ENCODE measurements at places on chromosomes 3 and 15.

DNA sequence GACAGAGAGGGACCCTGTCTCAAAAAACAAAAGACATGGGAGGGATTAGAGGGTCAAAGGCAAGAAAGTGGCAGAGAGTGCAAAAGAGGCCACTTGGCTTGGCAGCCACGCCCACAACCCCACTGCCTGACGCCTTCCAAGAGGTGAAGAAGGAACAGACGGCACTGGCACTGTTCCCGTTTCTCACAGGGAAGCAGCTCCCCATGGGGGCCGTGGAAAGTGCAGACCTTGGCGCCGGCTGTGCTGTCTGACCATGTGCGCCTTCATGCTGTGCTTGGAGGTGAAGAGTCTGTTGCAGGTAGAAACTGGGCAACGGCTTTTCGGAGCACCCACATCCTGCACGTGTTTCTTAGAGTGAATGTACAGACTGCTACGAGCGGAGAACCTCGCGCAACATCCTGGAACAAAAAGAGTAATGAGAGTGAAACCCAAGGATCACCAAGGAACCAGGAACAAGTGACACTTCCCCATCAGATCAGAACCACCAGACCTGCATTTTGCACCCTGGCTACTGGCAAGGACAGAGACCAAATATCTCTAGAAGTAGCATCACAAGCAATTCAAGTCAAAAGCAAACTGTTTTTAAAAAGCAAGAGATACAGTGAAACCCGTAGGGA is 9.7 kb downstream of the ZXDC start:
- no peak for DNase-seq

DNA sequence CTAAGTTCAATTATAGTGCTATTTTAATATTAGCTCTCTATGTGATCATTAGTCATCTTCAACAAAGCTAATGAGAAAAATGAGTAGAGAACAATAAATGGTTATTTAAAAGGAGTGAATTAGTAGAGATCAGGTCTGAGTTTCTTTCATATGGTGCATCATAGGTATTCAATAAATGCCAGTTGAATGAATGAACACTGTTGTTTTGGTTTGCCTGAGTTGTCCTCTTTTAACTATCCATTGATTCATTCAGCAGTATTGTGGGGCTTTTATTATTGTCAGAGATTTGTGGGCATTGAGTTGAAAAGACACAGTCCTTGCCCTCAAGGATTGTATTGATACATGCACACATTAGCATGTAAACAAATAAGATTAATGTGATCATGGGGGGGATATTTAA is 88.2 kb downstream of the AGBL1 start:
- DNase-seq = no peak

- no peak for DNase-seq
Observed at GRCh38 chr3:34024447-34025240, 226.2 kb downstream of the PDCD6IP start.

DNA sequence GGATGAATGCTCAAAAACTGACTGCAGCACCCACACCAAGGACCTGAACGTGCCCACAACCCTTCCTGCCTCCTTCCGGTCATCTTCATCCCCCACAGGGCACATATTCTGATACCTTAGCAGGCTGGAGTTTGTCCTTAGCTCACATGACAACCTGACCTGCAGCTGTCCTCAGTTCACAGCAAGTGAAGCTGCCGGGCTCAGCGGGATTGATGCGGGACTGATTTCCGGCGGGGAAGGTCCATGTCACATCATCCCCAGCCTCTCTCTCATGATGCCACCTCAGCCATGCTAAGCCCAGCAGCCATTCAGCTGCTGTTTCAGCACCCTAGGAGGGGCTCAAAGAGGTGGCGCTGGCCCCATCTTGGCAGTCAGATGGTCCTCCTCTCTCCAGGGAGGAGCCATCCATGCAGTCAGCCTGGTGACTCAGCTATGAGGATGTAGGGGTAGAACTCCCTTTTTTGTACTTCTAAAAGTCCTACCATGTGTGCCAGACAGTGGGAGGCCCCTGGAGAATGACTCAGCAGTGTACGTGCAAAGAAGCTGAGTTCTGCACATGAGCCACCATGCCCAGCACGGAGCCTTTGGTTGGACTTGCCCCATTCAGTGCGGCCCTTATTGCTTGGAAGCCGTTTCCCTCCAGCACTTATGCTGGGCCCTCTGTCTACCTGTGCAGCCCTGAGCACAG is 9.5 kb downstream of the CA12 start:
- no peak for DNase-seq

DNA sequence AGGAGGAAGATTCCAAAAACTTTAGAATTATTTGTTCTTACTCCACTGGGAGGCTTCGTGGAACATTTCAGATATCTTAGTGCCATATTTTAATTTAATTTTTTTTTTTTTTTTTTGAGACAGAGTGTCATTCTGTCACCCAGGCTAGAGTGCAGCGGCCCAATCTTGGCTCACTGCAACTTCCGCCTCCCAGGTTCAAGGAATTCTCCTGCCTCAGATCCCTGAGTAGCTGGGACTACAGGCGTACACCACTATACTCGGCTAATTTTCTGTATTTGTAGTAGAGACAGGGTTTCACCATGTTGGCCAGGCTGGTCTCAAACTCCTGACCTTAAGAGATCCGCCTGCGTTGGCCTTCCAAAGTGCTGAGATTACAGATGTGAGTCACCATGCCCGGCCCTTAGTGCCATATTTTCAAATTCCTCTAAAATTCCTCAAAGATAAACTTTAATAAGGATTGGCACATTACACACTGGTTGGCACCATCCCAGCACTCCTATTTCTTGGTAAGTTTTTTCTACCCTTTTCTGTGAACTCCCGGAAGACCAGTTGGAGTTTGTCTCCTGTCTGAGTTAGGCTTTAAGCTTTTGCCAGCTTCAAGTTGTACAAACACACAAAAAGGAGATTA is 693.7 kb downstream of the MCTP2 start:
- DNase-seq = no peak

DNA sequence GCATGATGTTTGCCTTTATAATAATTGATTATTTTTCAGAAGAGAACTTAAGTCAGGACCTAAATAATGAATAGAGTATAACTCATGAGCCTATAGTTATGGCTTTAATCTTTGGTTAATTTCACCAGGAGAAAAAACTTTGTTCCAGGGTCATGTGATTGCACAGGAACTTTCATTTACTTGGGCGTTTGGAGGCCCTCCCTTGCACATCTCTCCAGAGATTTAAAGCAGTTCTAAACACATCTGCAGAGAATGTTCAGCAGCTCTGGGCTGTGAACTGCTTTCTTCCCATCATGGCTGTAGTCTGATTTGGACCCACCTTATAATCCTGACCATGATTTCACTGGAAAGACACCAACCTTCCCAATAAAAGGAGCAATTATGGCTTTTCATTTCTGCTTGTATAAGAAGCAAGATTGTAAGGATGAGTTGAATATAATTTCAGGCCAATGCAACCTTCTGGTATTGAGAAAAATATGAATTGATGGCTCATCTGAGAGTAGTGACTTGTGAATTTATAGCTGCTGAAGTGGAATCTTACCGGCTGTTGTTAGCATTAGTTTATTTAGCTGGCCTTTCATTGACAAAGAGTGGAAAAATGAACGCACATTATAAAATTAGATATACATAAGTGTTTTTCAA is 80.9 kb upstream of the PRTG start:
- no peak for DNase-seq

GRCh38 chr3:10149226-10149625 is 7.6 kb downstream of the VHL start:
- DNase-seq = no peak

DNA sequence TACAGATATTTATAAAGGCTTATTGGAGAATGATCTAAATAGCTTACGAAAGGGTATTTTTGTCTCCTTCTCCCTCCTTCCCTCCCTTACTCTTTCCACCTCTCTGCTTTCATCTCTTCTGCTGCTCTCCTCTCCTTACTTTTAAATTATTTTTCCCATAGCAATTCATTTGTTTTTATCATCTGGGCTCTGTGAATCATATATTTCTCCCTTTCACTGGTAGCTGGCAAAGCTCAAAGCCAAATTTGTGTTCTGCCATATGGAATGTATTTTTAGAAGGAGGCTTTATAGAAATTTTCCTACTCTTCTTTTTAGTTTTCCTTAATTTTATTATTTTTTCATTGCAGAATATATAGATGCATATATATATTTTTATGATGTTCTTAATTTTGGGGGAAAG is 385.8 kb downstream of the C3orf38 start:
- DNase-seq = no peak

DNA sequence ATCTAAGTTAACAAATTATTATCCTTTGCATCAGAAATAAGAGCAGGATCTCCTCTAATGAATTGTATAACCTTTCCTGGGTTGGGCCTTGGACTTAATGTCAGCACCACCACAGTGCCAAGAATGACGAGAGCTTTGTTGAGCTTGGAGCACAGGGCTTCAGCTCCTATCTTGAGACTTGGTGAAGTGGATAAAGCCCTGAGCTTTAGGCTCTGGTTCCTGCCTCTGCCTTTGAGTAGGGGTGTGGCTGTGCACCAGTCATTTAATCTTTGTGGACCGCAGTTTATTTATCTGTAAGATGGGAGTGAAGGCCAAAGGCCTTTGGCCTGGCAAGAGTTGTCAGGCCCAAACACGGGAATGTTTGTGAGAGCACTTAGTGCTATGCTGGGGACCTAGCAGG is 162.2 kb downstream of the VGLL4 start:
- no peak for DNase-seq

- no peak for DNase-seq
Observed at GRCh38 chr15:29938361-29939335, 116.4 kb upstream of the TJP1 start.

DNA sequence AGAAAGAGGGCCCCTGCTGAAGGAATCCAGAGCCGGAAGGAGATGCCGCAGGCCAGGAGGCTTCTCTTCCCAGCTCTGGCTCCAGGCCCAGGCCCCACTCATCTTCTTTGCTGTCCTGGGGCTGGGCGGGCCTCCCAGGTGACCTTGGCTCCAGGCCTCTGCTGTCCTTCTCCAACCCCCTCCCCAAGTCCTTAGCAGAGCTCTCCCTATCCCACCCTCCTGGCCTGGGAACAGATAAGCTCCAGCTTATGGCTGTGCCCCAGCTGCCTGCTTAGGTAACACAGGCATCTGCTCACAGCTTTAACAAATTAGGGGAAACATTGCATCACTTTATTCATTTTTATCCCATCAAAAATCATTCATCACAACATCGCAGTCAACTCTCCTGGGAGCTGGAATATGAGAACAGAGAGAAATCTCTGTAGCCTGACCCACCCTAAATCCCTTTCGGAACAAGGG is 86.9 kb downstream of the SEMA5B start:
- no peak for DNase-seq

DNA sequence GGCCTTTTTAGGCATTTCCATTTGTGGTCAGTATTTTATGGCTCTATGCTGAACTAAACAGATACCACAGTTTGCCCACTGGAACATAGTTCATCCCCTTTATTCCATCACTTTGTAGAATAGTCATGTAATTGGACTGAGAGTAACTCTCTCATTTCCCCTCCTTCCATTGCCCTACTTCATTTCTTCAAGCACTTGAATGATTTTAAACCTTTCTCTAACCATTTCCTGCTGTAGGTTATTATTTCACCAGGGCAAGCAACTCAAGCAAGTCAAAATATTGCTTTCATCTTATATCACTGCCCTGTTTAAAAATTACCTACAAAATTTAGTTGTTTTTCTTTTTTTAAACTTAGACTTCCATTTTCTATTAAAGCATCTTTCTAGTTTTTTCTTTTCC is 177.0 kb downstream of the RAP2B start:
- DNase-seq = no peak

- no peak for DNase-seq
Observed at GRCh38 chr15:30941520-30941919, 37.8 kb downstream of the FAN1 start.

DNA sequence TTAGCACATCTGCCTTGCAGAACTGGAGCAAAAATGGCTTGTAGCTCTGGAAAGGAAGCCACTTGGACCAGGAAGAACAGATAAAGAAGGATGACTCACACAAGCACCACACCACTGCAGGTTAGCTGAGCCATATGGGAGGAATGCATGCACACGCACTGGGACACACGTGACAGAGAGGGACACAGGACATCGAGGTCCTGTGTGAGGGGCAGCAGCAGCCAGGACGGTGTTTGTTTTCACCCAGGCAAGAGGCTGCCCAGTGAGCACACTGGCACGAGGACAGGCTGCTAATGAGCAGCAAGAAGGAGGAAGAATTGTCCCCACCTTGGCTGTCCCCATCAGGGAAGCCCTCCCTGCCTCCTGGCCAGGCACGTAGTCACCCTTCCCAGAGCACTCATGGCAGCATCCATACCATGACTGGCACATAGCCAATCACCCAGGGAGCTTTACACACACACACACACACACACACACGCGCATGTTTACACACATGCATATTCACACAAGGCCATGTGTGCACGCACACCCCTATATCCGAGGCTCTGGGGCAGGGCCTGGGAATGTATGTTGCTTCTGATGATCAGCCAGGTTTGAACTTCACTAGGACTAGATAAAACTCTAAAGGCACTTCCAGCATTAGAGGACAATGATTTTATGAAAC is 24.0 kb upstream of the SPTBN5 start:
- no peak for DNase-seq

- DNase-seq = peak; percentile 65
Observed at GRCh38 chr3:11568503-11569155, 75.1 kb downstream of the VGLL4 start.

GRCh38 chr3:177676148-177676547 is 478.9 kb upstream of the TBL1XR1 start:
- DNase-seq = no peak

GRCh38 chr15:25772500-25772899 is 90.6 kb downstream of the ATP10A start:
- no peak for DNase-seq

- DNase-seq = no peak
Observed at GRCh38 chr3:59424268-59425010, 374.6 kb upstream of the CFAP20DC start.

DNA sequence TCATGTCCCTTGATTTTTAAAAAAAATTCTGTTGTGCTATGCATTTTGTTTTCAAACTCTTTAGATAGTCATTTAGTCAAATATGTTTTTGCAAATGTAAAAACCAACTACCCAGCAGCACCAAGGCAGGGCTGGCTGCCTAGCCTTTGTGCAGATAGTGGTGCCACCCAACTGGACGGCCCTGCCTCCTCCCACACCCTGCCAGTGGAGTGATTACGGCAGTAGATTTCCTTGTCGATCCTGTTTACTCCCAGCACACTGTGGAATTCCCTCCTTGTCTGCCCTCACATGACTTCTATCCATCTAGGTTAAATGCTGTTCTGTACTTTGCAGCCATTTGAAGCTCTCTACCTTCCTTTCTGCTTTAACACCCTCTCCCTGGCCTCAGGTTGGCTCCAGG is 79.4 kb upstream of the PLXNA1 start:
- DNase-seq = no peak

DNA sequence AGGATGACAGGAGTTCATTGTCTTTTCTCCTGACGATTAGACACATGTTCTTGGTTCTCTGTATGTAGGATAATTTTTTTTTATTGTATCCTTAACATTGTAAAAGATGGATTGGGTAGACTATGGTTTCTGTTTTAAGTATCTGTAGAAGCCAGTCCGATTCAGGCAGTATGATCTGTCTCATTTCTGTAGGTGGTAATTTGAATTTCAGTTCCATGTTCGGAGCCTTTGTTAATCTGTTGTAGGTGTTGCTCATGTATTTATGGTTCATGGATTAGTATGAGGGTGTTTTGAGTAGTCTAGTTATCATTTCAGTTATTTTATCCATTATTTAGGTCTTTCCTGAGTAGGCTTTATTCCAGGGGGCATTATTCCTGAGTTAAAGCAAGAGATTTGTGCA is 32.4 kb upstream of the MME start:
- DNase-seq = no peak

All from Peyer's patch (tissue), 4 donors.